ENCODE measurements at places on chromosomes 16 and 17. TPM values are rescaled to one million over a fixed set of nuclear protein-coding genes. Genes with fewer than 3 reads are reported as not detected.

GRCh38 chr16:84854759-84855158 lies 35.0 kb downstream of the CRISPLD2 start:
- peaks cover 28% of the 10 kb centered on the region for H3K36me3 ChIP-seq
- H3K27ac ChIP-seq = no peak overlapping the region
- no peak for DNase-seq

CRISPLD2 gene
- 61.9 TPM for total RNA-seq

- no peak for DNase-seq
- peaks cover 51% of the 10 kb centered on the region for H3K4me1 ChIP-seq
- no peaks in the 10 kb centered on the region for H3K27me3 ChIP-seq
- H3K36me3 ChIP-seq = no peaks in the 10 kb centered on the region
Measured at GRCh38 chr17:76546556-76547182, 6.8 kb downstream of the PRCD start.

- H3K27ac ChIP-seq = no peak overlapping the region
- H3K36me3 ChIP-seq = peaks cover 63% of the 10 kb centered on the region
- H3K4me3 ChIP-seq = no peak overlapping the region
- H3K27me3 ChIP-seq = no peaks in the 10 kb centered on the region
- peaks cover 18% of the 10 kb centered on the region for H3K4me1 ChIP-seq
Measured at GRCh38 chr16:69166221-69166833, 20.6 kb upstream of the SNTB2 start.

DNA sequence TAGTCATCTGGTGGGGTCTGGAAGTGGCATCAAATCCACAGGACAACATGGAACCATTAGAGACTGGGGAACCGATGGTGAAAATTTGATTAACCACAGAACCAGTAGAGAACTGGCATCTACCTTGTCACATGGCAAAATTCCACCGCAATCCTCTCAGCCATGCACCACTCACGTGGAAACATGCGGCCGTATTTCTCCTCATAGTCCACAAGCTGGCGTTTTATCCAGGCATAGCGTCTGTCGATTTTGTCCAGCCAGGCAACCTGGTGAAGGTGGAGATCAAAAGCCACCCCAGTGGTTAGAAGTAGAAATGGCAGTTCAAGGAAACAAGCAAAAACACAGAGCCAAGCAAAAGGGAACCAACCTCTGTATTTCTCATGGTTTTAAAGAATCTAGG lies 87.6 kb downstream of the VPS53 start:
- no peak overlapping the region for H3K27ac ChIP-seq
- no peaks in the 10 kb centered on the region for H3K27me3 ChIP-seq
- no peak for DNase-seq
- peaks cover 53% of the 10 kb centered on the region for H3K36me3 ChIP-seq
- no peaks in the 10 kb centered on the region for H3K4me1 ChIP-seq
- H3K4me3 ChIP-seq = no peak overlapping the region

- H3K4me1 ChIP-seq = no peaks in the 10 kb centered on the region
- H3K4me3 ChIP-seq = no peak overlapping the region
- DNase-seq = no peak
- peaks cover 24% of the 10 kb centered on the region for H3K36me3 ChIP-seq
- no peaks in the 10 kb centered on the region for H3K27me3 ChIP-seq
- no peak overlapping the region for H3K27ac ChIP-seq
Measured at GRCh38 chr16:88844419-88845036, 12.2 kb downstream of the GALNS start.
